Right atrium auricular region (tissue), 2 donors: ENCODE measurements at places on chromosomes 7 and 10. TPM values are rescaled to one million over a fixed set of nuclear protein-coding genes. Genes with fewer than 3 reads are reported as not detected.

Gene CCDC146
- 12.7 TPM for total RNA-seq

Gene PTPRN2
- total RNA-seq = 2.7 TPM

Gene PLXDC2
- total RNA-seq = 43.6 TPM

Gene EVX1
- total RNA-seq = not detected

Gene NACAD
- 9.0 TPM for total RNA-seq

Gene METTL2B
- total RNA-seq = 13.3 TPM

Gene SHTN1
- 4.8 TPM for total RNA-seq

Gene CTNNA3
- total RNA-seq = 20.3 TPM

Gene PYROXD2
- 5.2 TPM for total RNA-seq

Gene MYO1G
- 0.78 TPM for total RNA-seq

Gene DNAH11
- 3.5 TPM for total RNA-seq

Gene MKLN1
- total RNA-seq = 27.4 TPM

Gene NPFFR1
- not detected for total RNA-seq
